NCI-H187 treated with DMSO at 0.1 percent for 48 hours (cell line): ENCODE measurements at places on chromosomes 3 and 15.

DNA sequence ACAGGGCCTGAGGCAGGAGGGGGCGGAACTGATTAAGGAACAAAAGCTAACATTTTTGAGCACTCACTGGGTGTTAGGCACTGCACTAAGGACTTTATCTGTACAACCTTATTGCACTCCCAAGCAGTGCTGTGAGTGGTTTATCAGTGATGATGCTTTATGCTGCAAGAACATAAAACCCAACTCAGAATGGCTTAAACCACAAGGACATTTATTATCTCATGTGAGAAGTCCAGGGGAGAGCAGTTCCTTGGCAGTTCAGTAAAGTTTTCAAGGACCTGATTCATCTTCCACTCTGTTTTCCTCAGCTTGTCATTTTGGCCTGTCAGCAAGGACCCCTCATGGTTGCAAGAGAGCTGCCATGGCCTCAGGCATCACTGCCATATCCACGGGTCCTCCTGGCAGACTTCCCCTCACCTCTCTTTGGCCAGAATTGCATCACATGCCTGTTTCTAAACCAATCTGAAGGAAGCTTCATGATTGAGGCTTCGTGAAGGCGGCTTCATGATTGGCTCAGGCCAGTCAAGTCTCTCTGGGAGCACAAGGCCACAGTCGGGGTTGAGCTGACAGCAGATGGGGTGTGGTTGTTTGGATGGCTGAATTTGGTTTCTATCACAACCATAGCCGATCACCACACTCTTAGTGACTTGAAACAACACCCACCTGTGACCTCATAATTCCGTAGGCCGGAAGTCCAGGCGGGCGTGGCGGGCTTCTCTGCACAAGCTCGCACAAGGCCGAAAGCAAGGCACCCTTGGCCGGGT, 15.8 kb downstream of the EFCC1 start:
- DNase-seq: no peak

DNA sequence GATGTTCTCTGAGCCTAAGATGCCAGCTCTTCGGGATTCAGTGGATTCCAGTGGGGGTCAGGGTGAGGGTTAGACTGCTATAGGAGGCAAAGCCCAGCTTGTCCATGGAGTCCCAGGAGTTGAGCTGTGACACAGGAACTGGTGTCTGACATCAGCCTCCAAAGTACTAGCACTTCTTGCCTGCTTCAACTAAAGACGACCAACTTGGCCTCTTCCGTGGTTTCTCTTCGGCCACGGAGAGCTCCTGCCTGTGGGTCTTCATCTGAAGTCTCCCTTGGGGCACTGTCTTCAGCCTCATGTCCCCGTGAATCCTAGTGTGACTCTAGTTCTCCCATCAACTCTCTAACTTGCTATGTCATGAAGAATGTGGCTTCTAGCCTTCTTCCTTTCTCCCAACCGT, 12.8 kb upstream of the ACAN start:
- no peak for DNase-seq

- DNase-seq: no peak
These were observed 68.8 kb upstream of the OXTR start for GRCh38 chr3:8838234-8838633.

DNA sequence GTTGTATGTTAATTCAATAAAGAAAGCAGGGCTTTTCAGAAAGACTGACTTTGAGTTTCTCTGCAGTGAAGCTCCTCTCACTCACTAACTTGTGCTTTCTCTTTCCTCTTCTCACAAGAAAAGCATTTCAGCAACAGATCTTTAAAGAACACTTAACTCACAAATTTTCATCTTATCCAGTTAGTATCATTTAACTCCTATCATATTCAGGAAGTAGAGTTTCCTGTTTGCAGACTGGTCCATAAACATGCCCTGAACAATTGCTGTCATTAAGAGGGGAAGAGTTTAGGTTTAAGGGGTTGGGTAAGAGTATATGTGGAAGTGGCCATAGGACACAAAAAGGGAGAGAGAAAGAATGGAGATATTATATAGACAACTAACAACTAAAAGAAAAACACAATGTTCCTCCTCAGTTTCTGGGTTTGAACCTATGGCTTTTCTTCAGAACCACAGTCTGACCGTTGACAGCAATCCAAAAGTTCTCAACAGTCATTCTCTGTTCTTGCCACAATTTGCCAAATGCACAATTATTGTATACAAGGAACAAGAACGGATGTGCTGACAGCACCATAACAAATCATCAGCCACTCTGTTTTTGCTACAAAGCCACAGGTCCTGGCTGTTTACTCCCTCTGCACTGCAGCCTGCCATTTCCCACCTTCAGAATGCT, 63.9 kb downstream of the CHAC1 start:
- DNase-seq: no peak

GRCh38 chr3:107910713-107911259, 180.0 kb downstream of the CD47 start:
- DNase-seq: no peak

DNA sequence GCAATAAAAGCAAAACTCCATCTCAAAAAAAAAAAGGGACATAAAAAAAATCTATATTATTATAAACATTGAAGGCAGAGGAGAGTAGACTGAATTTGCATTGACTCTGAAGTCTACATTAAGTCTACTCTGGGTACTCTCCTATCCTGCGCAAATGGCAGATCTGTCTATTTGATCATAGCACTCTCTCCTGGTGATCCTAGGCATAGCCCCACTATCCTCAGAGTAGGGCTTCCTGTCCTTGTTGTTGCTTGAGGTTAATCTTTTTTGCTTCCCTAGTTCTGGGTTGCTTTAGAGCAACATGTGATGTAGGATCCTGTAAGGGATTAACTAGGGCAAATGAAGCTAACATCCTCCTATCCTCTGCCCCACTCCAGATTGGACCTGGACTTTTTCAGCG, 82.1 kb upstream of the LRRFIP2 start:
- DNase-seq: no peak

DNA sequence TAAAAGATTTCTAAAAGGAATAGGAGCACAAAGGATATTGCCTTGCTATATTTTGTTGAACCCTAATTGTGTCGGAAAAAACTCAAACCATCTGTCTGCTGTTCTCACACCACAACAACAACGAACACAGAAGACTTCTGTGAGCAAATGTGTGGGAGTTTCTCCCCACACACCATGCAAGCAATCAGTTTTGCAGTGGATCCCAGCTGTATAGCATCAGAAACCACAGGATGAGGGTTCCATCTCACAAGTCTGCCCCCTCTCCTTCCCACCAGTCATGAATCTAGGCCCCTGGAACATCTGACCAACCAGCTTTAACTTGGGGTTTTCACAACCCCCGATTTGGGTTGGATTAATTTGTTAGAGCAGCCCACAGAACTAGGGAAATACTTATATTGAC, 91.3 kb upstream of the SLC4A7 start:
- no peak for DNase-seq

DNA sequence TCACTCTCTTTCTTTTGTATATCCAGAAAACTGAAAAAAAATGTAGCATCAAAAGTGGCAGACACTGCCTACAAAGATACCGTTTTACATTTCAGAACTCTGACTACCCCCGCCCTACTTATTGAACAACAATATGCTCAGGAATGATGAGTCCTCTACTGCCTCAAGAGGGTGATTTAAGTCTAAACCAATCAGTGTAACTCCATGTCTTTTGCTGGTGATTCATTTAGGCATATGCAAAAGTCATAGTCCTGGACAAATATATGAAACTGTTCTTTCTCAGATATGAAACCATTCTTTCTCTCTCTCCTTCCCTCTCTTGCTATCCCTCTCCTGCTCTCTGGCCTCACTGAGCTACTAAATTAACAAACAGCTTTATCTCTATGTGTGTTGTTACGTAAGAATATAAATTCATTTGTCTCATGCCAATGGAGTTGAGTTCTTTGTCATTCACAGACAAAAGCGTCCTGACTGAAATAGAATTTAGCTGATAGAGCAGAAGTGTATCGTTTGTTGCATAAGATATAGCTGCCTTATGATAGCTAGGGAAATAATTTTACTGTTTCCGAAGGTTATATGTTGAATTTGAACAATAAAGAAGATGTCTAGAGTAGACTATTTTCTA, 133.7 kb upstream of the OSTN start:
- DNase-seq: no peak

DNA sequence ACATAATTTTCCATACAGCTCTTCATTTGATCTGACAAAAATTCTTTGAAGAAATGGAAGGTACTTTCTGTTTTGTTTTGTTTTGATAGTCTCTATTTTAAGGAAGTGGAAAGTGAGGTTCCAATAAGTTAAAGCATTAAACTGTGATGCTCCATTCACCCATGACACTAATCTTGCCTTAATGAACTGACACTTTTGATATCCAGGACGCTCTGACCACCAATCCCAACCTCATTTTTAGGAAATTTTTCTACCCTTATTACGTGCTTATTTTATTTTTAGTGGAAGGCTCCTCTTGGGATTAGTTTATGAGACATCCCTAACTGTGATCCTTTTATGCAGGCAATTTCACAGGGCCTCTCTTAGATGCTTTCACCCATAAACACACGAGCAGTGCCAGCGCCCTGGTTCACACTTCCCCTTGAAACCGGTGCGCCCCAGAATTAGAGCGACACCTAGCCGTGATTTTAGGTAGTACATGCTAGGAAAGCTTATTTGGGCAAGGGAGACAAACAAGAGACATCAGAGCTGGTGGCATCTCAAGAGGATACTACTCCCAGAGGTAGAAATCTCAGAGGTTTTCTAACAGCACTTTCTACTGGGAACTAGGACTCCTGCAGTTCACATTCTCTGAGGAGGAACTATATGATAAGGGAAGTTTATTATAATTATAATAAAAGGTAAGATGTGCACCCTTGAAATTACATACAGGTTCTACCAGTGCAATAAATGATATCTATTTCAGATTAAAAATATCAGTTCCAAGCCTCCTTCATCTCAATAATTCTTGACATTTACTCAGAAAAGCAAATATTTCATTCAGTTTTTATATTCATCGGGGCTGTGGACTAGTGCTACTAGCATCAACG, 173.9 kb downstream of the SLC9A9 start:
- peak; percentile 6 for DNase-seq

DNA sequence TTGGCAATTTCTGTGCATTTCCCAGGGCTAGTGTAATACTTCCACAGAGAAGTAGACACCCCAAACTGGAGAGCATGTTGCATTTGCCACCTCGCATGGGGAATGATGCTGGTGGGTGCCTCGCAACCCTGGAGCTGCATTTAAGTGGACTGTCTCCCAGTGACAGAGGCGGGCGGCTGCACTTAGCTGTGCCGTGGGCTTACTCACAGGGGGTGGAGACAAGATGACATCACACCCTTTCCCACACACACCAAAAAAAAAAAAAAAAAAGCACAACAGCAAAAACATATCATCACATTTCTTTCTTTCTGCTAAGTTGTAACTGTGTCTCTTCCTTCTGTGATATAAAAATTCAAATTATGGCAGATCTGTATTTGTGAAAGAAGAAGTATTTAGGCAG, at the start of gene ABI3BP:
Gene ABI3BP, minus strand, starts transcription at position 113 of the 400 bp plus-strand sequence. Its CDS starts 37 bp downstream, at position 76.
- no peak for DNase-seq

DNA sequence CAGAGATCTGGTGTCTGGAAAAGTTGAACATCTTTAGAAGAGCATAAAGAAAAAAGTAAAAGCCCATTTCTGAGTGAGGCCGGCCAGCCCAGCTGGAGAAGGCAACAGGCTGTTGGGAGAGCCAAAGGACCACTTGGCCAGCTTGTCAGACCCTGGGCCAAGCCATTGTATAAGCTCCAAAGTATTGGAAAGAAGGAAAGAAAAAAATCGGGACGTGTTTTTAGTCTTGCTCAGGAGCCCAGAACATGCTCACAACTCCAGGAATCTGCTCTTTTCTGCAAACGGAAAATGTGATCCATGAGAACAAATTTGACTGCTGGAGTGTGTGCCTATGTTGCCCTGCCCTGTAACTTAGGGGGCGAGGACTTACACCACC, 10.4 kb upstream of the CLPX start:
- DNase-seq: no peak

DNA sequence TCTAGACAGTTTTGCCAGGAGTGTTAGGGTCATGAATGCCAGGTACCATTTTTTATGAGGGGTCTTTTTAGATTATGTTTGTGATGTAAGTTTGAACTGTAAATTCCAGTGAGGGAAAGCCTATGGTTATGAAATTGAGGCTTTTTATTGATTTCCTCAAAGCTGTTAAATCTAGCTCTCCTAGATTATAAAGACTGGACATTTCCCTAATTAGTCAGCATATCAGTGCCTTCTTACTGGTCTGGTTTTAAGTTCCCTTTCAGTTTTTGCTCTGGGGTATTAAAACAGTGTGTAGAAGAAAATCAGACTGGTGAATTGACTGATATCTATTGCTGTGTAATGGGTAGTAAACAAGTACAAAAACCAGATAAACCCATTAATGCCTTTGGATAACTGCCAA, 39.2 kb downstream of the LRRC49 start:
- no peak for DNase-seq

GRCh38 chr3:176798680-176799079, 398.6 kb downstream of the TBL1XR1 start:
- no peak for DNase-seq

- DNase-seq: no peak
These were observed at the start of gene ZBTB47 for GRCh38 chr3:42653560-42654330. ZBTB47 (plus strand) TSS chr3:42653697; CDS start chr3:42658356, 4,659 bp downstream.

- DNase-seq: no peak
These were observed 58.2 kb downstream of the KLHL6 start for GRCh38 chr3:183497313-183497712.

GRCh38 chr3:9402410-9403228, 5.2 kb downstream of the SETD5 start:
- DNase-seq: peak; percentile 2

- DNase-seq: no peak
These were observed 164.6 kb upstream of the TSC22D2 start for GRCh38 chr3:150243466-150243865.

GRCh38 chr3:186280737-186281136, 81.3 kb downstream of the DGKG start:
- DNase-seq: no peak

GRCh38 chr3:106093616-106094015, 224.8 kb upstream of the CBLB start:
- no peak for DNase-seq

GRCh38 chr3:17035033-17035432, 150.3 kb downstream of the PLCL2 start:
- DNase-seq: no peak
